ENCODE measurements at places on chromosomes 2 and 18.

DNA sequence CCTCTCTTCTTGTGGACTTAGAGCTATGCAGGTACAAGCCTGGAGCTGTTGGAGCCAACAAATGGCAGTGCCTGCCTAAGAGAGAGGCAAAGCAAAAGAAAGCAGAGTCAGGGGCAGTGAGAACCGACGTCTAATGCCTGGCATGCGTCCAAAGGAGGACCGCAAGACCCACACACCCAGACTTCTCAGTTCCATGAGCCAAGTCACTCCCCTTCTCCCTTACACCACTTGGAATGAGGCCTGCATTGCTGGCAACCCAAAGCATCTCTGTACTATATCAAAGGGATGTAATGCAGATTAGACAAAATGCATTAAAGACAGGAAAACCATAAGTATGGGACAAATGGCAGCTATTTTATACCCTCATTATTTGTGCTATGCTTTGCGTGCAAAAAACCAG, 49.9 kb upstream of the RNU4ATAC start:
- peak; percentile 63 for DNase-seq

DNA sequence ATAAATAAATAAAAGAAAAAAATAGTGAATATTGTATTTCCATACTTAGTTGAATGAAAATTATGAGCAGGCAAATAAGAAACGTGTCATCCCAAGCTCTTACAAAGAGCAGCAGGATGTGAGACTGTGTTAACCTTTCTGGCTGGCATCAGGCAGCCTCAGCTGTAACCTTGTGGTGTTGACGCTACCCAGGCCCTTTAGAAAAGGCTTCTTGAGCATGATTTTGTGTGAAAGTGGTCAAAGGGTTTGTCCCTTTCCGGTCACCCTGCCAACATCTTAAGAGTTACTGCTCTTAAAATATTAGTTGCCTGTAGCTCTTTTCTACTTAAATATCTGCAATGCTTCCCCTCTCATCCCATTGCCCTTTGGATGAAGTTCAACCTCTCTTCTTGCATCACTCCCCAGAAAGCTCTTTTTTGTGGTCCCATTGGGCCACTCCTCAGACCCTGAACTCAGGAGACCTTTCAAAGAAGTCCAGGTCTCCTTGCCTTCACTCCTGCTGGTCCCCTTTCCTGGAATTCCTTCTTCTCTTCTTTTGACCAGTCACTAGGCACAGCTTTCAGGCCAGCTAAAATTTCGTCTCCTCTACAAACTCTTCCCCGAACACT, 35.0 kb downstream of the RHOB start:
- no peak for DNase-seq

DNA sequence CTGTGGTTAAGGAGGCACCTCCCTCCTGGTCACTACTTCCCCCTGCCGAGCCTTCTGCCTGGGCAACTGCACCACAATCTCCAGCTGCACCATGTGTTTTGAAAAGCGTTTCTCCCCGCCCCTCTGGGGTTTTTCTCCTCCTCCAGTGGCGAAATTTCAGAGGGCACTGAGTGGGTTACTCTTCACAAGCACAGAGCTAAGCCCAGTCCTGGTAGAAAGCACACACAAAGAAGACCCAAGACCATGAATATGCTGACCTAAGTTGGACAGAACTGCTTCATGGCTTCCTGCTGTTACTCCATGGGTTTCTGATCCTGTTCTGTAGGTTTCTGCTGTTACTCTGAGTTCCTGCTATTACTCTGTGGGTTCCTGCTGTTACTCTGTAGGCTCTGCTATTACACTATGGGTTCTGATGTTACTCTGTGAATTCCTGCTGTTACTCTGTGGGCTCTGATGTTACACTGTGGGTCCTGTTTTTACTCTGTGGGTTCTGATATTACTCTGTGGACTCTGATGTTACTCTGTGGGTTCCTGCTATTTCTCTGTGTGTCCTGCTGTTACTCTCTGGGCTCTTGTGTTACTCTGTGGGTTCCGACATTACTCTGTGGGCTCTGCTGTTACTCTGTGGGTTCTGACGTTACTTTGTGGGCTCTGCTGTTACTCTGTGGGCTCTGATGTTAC, 216.6 kb downstream of the RTP5 start:
- DNase-seq, result no peak

DNA sequence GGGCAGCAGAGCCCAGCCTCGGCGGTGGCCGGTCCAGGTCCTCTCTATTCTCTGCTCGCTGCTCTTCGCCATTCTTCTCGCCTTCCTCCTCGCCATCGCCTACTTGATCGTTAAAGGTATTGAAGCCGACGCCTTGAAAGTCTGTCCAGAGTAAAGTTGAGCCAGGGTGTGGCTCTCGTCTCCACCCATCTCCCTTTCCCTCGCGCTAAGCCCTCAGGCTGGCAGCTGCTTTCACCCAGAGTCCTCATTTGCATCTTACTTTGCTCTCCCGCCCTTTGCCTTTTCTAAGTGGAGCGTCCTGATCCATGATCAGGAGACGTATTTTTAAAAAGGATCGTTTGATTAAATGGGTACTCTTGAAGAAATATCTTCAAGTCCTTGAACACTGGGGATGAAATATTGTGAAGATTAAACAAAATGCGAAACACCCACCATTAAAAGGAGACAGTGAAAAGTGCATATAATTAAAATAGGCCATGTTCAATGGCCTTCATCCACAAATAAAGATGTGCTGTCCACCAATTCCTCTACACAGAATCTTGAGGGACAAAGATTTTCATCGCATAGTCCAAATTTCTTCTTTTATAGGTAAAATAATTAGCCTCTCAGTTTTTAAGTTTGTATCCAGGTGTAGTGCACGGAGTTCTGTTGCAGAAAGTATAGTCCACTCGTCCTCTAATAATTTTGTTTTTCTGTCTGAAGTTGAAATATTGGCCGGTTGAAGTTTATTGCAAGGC, 657 bp downstream of the ARL6IP6 start:
- peak; percentile 64 for DNase-seq

GRCh38 chr2:164808776-164809175, 32.8 kb downstream of the COBLL1 start:
- no peak for DNase-seq

- no peak for DNase-seq
These were observed 172.0 kb downstream of the SLC4A10 start for GRCh38 chr2:161796192-161796591.

DNA sequence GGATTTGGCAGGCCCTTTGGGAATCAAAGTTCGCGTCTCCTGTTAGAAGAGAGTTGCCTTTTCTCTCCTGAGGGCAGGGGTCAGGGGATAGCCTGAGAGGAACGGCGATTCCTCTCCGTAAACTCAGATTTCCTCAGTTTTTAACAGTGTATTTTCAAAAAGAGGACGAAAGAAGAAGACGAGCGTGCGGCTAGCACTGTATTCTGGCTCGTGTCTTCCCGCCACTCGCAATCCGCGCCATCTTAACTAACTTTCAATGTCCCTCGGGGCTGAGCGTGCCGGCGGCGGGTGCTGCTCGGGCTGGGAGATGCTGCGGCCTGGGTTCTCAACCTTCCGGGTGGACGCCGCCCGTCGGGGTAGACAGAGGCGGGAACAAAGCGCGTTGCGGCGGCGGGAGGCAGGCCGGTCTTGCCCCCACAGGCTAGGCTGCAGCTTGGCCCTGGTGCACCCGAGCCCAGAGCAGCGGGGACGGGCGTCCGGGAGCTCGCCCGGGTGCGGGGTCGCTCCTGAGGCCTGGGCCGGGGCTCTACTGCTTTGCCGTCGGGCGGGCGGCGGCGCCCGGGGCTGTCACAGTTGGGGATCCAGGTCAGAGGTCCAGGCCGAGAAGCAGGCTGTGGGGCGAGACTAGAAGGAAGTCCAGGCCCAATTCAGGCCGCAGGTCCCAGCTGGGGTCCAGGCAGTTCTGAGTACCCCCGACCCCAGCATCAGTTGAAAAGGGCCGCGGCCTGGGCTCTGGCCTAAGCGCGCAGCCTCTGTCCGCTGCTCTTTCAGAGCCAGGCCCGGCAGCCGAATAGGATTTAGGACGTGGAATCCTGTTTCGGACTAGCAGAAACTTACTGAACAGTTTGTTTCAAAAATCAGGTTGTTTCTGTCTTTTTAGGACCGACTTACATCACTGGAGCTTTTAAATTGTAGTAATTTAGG, 11.8 kb downstream of the TBR1 start:
- DNase-seq, result no peak
